Fibroblast of lung (primary cell): ENCODE measurements at places on chromosomes 5 and 9. TPM values are rescaled to one million over a fixed set of nuclear protein-coding genes. Genes with fewer than 3 reads are reported as not detected.

DNA sequence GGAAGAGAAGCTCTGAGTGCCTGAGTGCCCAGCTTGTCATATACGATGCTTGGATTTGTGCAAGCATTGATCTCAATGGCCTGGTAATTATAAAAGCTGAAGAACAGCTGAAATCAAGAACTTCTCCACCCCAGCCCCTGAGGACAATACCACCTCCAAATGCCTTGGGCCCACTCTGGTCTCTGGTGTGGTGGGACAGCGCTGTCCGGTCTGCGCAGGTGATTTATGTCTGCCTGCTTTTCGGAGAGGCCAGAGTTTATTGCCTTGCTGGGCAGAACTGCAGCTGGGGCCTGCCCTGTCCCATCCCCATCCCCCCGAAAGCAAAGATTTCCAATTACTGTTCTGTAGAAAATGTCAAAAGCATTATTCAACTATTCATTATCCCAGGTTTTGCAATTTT is 1.1 kb upstream of the PDZD2 start:
- H3K36me3 ChIP-seq, result no peaks in the 10 kb centered on the region
- no peak overlapping the region for H3K27ac ChIP-seq
- no peak for DNase-seq
- no peak overlapping the region for H3K4me3 ChIP-seq
- no peaks in the 10 kb centered on the region for H3K4me1 ChIP-seq

INIP gene
- 24.1 and 26.9 TPM in 2 replicates for polyA plus RNA-seq

DNA sequence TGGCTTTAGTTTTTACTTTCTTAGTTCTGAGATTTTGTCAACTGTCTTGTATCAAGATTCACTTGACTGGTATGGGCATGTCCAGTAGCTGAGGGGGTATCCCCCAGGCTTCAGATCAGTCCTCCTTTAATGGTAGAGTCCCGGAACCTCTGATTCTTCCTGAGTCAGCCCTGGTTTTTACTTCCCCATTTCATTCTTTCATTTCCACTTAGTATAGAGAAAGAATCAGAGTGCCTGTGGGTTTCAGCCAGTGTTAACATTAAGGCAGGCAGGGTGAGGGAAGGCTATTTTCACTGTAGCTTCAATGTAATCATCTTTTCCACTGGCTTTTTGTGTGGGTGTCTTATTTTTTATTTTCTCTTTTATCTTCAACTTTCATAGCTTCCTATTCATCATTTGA is 8.3 kb upstream of the COMMD10 start:
- no peaks in the 10 kb centered on the region for H3K36me3 ChIP-seq
- H3K4me3 ChIP-seq, result no peak overlapping the region
- DNase-seq, result no peak

GRCh38 chr5:52727020-52727419 is 60.7 kb upstream of the ITGA1 start:
- H3K4me3 ChIP-seq, result no peak overlapping the region
- no peak for DNase-seq
- no peaks in the 10 kb centered on the region for H3K36me3 ChIP-seq

- H3K4me3 ChIP-seq, result no peak overlapping the region
- DNase-seq, result peak; percentile 55
- H3K27me3 ChIP-seq, result peaks cover 17% of the 10 kb centered on the region
- no peaks in the 10 kb centered on the region for H3K36me3 ChIP-seq
- H3K27ac ChIP-seq, result no peak overlapping the region
These were observed 35.5 kb upstream of the B4GALT1 start for GRCh38 chr9:33202552-33203201.
